Pancreas (tissue), 10 donors: ENCODE measurements at places on chromosomes 16 and 17. TPM values are rescaled to one million over a fixed set of nuclear protein-coding genes. Genes with fewer than 3 reads are reported as not detected.

DNA sequence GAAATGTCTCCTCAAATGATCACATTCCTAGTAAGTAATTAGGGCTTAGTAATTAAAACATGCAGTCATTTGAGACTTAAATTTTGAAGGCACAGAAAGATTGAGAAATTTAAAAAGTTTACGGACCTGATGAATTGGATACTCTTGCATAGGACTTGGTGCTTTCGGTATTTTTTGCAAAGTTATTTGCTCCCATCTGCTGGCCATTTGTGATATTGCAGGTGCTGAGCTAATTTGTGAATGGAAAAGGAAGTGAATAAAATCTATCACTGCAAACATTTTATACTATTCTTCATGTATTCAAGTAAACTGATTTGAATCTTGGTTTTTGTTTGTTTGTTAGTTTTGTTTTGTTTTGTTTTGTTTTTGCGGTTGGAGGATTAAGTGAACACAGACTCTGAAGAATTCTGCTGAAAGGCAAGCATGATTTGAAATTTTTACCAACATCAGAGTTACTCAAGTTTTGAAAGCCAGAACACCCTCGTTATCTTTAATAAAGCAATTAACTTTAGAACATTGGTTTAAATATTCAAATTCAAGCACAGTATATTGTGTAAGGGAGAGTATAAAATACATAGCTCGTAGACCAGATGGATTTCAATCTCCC is 689.5 kb upstream of the RBFOX1 start:
- no peak for DNase-seq

DNA sequence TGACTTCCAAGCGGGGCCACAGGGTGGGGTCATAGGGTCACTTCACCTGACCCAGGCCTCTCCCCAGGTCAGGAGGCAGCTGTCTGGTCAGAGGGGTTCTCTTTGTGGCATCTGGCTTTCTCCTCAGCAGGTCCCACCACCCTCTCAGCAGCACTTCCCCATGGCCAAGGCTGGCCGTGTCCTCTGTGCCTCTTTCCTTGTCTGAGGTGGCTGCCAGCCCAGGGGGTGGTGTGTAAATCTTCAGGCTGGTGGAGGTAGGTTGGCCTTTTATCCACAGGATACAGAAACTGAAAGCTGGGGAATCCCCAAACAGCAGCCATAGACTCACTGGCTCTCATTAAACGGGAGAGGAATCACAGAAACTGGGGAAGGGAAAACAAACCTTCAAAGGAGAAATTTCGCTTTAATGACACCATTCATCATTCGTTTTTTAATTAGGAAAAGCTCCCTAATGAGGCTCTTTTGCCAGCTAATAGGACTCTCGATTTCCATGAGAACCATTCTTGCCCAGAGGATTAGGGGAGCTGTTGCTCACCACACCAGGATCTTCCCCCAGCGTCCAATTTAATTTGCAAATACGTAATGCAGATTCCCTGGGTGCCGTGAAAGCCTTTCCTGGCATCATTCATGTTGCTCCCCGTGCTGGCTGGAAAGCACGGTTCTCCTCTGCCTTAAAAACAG is 18.0 kb downstream of the C17orf75 start:
- DNase-seq: no peak

GRCh38 chr17:73683771-73684170 is 39.5 kb upstream of the SDK2 start:
- DNase-seq: no peak

DNA sequence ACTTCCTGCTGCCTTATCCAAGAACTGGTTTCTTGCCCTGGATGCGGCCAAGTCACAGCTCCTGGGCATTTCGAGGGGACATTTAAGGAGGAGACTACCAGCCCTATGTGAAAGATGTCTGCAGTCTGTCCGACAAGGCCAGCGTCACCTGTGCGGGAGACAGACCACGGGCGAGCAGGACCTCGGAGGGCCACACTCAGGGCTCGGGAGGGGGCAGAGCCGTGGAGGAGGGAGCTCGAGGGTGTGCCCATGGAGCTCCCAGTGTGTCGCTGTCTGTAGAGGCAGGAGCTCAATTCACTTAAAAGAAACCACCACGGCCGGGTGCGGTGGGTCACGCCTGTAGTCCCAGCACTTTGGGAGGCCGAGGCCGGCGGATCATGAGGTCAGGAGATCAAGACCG is 33.3 kb downstream of the CBFA2T3 start:
- DNase-seq: no peak

DNA sequence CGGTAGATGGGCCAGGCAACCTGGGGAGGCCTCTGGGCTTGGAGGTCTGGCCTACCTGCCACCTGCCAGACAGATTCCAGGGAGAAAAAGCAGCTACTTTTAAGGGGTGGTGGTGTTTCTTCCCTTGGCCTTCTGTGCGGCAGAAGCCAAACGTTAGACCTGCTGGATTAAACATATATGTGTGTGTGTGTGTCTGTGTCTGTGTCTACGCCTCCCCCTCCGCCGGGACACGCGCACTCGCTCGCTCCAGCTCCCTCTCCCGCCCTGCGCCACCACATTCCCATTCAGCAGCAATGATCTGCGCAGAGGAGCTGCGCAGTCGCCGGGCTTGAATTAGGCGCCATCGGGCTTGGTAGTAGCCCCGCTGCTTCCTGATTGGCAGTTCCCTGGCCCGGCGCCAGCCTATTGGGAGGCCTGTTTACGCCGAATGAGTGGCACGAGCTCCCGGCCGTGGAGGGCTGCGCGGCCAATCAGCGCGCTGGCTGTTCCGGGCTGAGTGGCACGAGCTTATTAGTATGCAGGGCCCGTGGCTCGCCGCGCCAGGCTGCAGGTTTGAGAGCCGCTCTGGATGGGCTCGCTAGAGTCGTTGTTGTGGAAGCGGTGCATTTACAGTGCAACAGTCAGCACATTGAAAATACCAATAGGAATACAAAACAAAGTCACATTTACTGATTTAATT is at the start of gene BAHCC1:
BAHCC1 (plus strand) TSS at position 537 of the 679 bp plus-strand sequence. CDS start 4,283 bp downstream, outside the sequence.
- DNase-seq: peak; percentile 100

DNA sequence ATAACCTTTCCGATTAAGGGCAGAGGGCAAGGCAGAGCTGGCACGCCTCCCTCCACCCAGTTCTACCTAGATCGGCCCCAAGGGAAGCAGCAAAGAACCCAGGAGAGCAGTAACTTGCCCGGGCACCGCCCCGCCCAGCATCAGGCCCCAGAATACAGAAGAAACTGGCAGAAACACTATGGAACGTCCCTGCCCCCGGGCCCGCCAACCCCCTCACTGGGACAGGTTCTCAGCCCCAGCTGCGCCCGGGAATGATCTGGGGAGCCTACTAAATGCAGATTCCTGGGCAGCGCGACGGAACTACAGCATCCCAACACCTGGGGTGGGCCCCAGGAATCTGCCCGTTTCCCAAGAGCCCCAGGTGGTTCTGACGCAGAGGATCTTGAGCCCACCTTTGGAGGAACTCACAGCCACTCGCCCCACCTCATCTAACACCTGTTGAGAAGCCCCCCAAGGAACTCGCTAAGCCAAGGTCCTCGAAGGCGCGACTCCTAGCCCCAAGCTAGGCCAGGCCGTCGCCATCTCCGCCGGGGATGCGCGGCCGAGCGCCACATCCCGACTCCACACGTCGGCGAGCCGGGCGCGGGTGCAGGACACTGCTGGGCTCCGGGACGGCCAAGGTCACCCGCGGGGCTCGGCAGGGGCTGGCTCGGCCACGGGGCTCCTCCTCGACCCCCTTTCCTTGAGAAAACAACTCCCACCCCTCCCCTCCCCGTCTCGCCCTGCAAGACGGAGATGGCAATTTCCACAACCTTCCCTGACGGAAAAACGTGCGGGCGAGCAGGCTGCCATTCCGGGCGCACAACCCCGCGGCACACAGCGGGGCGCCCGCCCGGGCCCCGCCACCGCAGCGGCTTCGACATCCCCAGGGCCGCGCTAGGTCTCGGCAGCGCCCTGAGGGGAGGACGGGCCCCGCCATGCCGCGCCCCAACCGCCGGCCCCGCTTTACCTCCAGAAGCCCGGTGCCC is 913 bp downstream of the CDIP1 start:
- DNase-seq: peak; percentile 80

- no peak for DNase-seq
Observed at GRCh38 chr16:27236635-27237218, 31.8 kb downstream of the NSMCE1 start.

GRCh38 chr17:74525465-74525725 is 5.9 kb downstream of the CD300LB start:
- DNase-seq: no peak

- no peak for DNase-seq
Observed at GRCh38 chr17:53919356-53919755, 96.6 kb downstream of the KIF2B start.

GRCh38 chr16:79045191-79045590 is 555.3 kb downstream of the MAF start:
- DNase-seq: no peak

The NOTUM gene
- polyA plus RNA-seq: 0.21 TPM

The ZP2 gene
- polyA plus RNA-seq: not detected

The UNK gene
- polyA plus RNA-seq: 28.7 TPM

The EFCAB13 gene
- 0.46 TPM for polyA plus RNA-seq

The IGF2BP1 gene
- polyA plus RNA-seq: not detected

The LHX1 gene
- 0.05 TPM for polyA plus RNA-seq

The HIGD1B gene
- polyA plus RNA-seq: 1.4 TPM

The ENPP7 gene
- 0.05 TPM for polyA plus RNA-seq
